ENCODE measurements at places on chromosomes 3 and 15. TPM values are rescaled to one million over a fixed set of nuclear protein-coding genes. Genes with fewer than 3 reads are reported as not detected.

SCN11A gene
- total RNA-seq = 0.20 TPM

LINGO1 gene
- 4.5 TPM for total RNA-seq

AADAC gene
- not detected for total RNA-seq

GOLGA6L10 gene
- total RNA-seq = 0.30 TPM

CX3CR1 gene
- total RNA-seq = 0.32 TPM

GPR171 gene
- total RNA-seq = not detected

TAGLN3 gene
- total RNA-seq = 7.9 TPM

GOLGA6A gene
- total RNA-seq = 0.31 TPM

AMT gene
- total RNA-seq = 5.2 TPM

ALS2CL gene
- total RNA-seq = 8.5 TPM

FOXL2NB gene
- 5.2 TPM for total RNA-seq

SPESP1 gene
- total RNA-seq = not detected

GRIP2 gene
- 3.3 TPM for total RNA-seq

ARHGAP11A gene
- total RNA-seq = 9.3 TPM

EIF4E3 gene
- 3.5 TPM for total RNA-seq

SPINK8 gene
- total RNA-seq = not detected

IL5RA gene
- total RNA-seq = not detected

MYL3 gene
- total RNA-seq = 0.43 TPM

GPR149 gene
- not detected for total RNA-seq

ISLR2 gene
- 0.19 TPM for total RNA-seq

SEMA5B gene
- 1.0 TPM for total RNA-seq

PPP1R14D gene
- total RNA-seq = not detected

FAM174B gene
- total RNA-seq = 11.2 TPM

MKRN3 gene
- not detected for total RNA-seq

MORC1 gene
- total RNA-seq = not detected

GOLGA6L2 gene
- total RNA-seq = not detected

STX19 gene
- total RNA-seq = not detected

BRPF1 gene
- 19.5 TPM for total RNA-seq

GOLGA8T gene
- total RNA-seq = 0.32 TPM

NEK4 gene
- total RNA-seq = 15.1 TPM

DOCK3 gene
- 3.1 TPM for total RNA-seq

FBXW12 gene
- total RNA-seq = not detected

SLC51B gene
- not detected for total RNA-seq

SLC22A14 gene
- 0.45 TPM for total RNA-seq

PIGB gene
- 13.6 TPM for total RNA-seq

CACNA2D3 gene
- total RNA-seq = 0.34 TPM
